D721Med (cell line): ENCODE measurements at places on chromosomes 3 and 15.

GRCh38 chr15:63319065-63319464, 41.7 kb downstream of the APH1B start:
- DNase-seq, result no peak

GRCh38 chr3:105649480-105649879, 219.3 kb downstream of the CBLB start:
- no peak for DNase-seq

DNA sequence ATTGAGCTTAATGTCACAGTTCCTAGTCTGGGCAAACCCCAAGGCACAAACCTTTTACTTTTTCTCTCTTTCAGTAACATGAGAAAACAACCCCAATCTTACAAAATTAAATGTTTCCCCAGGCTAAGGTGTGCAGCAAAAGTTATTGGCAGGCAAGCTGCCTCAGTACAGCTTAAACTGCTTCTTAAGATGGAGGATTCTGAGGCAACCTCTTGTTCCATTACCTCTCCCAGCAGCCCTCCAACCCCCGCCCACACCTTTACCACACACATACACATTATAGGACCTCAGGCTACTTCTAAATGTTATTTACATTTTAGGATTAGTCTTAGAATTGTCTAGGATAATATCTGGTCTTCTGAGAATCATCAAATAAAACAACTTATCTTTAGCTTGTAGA, 22.3 kb upstream of the CBLB start:
- DNase-seq, result no peak

- DNase-seq, result no peak
Measured at GRCh38 chr3:146581080-146581601, 24.0 kb downstream of the PLSCR5 start.

- DNase-seq, result no peak
Measured at GRCh38 chr3:12579905-12580304, 23.0 kb downstream of the MKRN2 start.

DNA sequence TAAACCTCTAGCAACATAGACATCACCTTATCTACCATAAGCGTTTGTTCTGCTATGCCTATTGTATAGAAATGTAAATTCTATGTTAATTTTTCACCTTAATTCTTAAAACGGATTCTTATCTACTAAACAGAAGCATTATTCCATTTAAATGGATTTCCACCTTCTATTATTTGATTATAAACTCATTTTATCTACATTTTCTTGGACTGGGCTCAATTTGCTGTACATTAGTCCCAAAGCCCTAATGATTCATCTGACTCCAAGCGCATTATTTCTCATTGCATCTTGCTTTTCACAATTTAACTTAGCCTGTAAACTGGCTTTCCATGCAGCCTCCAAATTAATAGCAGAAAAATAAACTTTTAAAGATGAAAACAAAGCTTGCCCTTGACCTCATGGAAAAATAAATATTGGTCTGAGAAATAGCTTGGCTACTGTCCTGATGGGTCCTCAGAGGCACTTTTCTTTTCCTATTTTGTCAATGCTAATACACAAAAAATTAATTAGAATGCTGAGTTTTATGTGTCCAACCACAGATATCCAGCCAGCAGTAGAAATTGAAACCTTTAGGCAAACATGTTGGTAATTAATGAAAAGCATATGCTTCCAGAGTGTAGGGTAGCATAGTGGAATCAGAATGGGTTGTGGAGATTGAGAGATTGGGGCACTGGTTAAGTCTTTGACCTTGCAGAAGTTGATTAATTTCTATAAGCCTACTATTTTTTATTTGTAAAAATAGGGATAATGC, 81.4 kb upstream of the CFAP20DC start:
- DNase-seq, result no peak

- no peak for DNase-seq
Measured at GRCh38 chr3:72722930-72723726, 125.1 kb downstream of the SHQ1 start.

DNA sequence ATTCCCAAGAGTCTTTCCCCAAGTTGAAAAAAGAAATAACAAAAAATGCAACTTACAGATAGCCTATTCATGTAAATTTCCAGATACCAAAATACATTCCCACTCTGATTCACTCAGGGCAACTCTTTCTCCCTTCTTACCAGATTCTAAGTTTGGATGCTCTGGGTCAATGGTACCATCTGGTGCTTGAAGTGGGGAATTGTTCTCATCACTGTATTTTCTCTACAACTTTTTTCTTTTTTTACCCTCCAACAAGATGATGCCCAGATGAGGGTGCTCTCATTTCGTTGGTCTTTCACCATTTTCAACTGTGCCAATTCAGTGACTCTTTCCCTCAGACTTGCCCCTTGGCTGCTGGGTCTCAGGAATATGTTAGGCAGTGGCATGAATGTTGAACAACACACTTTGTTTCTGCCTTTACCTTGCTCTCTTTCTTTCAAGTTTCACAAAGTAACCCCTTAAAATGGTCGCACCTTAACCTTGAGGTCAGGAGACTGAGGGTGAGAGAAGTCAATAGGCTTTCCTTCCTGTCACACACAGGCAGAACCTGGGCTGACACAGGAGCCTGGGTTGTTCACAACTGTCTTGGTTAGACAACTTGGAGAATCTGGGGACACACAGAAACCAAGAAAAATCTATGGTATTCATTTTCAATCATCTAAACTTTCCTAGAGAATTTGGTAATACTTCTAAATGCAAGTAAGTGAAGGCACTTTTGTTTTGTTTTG, 330.7 kb upstream of the SLCO3A1 start:
- DNase-seq, result no peak

DNA sequence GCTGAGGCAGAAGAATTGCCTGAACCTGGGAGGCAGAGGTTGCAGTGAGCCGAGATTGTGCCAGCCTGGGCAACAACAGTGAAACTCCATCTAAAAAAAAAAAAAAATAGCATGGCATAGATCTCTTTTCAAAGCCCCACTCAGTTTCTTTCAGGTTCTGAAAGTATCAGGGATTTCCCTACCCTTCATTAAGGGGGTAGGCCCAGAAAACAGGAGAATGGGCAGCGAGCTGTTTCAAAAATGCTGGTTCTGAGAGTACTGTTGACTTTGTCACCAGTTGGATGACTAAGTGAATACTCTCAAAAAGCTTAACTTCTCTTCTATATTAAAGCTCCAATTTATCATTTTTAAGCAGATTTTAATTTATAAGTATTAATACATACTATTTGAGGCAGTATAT, 72.8 kb downstream of the ARHGAP31 start:
- no peak for DNase-seq

DNA sequence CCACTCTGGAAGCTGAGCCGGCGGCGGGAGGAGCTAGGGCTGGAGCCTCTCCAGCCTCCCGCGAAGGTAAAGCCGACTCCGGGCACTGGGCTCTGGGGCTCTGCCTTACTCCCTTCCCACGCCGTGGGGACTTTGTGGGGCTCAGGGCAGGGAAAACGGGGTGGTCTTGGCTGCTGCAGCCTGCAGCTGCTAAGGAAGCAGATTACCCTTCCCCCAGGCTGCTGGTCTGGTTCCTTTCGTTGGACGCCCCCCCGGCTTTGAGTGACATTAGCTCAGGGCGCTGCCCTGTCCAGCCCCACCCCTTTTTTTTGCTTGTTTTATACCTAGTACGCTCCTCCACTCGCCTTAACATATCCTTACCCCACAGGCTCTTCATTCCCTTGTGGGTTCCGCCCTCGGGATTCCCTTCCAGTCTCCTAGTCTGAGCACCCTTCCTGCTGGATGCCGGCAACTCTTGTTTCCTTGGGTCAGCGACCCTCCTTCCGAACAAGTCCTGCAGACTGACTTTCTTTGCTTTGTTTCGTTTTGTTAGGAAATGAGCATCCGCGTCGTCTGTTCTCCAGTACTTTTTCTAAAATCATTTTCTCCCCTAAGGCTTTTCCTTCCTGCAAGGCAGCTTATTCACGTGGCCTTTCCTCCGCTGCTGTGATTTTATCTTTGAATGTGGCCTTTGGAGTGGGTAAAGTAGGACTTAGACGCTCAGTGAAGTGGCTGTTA, 551 bp downstream of the DNAJC13 start:
- no peak for DNase-seq

- no peak for DNase-seq
Measured at GRCh38 chr3:63523100-63523499, 129.4 kb upstream of the SNTN start.

GRCh38 chr3:171320750-171321558, 139.3 kb downstream of the TNIK start:
- DNase-seq, result no peak

DNA sequence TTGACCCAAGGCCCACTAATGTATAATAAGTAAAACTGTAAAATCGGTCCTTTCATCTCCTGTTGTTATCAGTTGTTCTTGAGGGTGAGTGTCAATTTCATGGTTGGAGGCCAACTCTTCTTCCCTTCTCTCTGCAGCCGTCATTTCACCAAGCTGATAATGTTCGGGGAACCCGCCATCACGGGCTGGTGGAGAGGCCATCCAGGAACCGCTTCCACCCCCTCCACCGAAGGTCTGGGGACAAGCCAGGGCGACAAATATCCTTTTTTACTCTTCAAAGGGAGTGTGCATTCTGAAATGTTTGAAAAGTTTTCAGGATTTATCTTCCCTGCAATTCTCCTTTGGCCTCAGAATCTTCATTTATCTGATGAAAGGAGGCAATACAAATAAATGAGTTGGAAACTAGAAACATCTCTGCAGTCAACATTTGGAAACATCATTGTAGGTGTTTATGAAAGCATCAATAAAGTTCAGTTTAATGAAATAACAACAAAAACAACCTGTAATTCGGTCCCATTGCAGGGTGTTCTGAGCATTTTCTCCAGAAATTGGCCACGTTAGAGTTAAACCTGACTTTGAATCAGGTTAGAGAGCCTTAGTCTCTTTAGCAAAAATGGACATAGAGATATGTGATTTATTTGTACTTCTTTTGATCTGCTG, 63.9 kb downstream of the CRTC3 start:
- DNase-seq, result no peak

DNA sequence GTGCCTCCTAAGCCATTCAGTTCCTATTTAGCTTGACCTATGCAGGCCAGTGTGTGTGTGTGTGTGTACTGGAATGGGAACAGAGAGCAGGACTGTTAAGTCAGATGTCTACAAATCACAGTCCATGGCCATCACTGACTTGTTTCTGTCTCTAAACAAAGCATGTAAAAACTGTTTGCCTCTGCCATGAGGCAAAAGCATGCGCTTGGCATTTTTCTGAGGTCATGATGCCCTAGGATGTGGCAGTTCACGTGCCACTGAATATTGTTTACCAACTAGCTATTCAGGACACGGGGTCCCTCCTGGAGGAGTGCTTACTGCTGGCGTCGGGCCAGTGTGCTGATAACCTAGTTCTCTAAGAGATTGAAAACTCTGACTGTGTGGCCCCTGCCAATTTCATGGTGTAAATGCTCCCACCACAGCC, 8.2 kb upstream of the ATP13A3 start:
- no peak for DNase-seq

GRCh38 chr3:131568460-131568859, 65.7 kb upstream of the MRPL3 start:
- DNase-seq, result no peak

- DNase-seq, result no peak
Measured at GRCh38 chr15:77497110-77497737, 76.5 kb downstream of the HMG20A start.

DNA sequence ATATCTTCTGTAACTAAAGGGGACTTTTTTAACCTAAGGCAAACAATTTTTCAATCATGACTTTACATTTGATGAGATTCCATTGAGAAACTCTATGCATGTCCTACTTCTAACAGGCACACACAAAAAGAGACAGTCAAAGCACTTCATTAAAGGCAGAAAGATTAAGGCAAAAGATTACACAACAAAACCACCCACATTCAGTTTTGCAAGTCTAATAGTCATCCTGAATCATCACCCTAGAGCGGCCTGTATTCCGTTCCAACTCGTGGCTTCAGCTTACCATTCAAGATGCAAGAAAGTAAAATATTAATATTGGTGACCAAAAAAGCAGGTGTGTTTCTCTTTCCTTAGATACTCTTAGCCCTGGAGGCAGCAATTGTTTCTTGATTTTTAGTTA, 205.9 kb downstream of the P3H2 start:
- DNase-seq, result no peak

- no peak for DNase-seq
Measured at GRCh38 chr3:188822411-188822810, 349.4 kb upstream of the TPRG1 start.

DNA sequence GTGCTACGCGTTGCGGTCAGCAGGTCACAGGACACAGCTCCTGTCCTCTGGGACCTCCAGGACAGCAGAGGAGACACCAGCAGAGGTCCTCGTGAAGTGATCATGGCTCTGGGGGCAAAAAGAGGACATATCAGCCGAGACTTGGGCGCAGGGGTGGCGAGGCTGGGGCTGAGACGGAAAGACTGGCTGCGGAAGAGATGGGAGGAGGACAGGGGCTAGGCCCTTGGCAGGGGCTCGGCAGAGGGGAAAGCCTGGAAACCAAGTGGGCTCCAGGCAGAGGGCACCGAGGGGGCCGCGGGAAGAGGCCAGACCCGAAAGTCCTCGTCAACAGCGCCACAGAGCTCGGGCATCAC, 4.9 kb upstream of the CFAP100 start:
- DNase-seq, result no peak

DNA sequence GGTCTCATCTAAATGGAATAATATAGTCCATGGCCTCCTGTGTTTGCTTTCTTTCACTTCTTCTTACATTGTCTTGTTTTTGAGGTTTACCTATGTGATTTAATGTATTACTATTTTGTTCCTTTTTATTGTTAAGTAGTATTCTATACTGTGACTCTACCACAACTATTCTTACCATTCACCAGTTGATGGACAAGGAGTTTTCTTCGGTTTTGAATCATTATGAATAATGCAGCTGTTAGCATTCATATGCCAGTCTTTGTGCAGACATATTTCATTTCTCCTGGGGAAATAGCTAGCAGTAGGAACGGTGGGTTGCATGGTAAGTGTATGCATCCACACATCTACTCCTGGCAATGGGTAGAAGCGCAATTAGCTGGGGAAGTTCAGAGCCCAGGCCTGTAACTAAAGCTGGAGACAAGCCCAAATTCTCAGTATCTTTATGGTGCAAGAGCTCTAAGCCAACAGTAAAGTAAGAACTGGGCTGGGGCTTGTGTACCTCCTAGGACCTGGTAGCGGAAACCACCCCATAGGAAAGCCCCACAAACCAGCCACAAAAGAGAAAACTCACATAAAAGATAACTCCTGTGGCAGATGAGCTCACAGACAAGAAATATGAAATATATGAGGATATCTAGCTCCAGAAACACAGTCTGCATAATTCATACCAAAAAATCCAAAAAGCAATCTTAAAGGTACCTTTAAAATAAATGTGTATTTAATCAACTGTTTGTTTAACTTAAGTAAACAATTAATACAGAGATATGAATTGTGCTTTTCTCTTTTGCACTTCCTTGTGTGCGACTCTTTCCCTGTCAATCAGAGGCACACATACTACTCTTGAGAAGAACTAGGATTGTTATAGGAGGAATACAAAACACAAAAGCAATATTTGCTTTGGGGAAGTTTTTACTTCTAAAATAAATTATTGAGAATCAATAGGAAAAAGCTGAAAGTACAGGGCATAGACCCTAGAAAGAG, 2.7 kb upstream of the CSTA start:
- no peak for DNase-seq
